Substantia nigra (tissue), 51 donors: ENCODE measurements at places on chromosomes 12 and 14.

DNA sequence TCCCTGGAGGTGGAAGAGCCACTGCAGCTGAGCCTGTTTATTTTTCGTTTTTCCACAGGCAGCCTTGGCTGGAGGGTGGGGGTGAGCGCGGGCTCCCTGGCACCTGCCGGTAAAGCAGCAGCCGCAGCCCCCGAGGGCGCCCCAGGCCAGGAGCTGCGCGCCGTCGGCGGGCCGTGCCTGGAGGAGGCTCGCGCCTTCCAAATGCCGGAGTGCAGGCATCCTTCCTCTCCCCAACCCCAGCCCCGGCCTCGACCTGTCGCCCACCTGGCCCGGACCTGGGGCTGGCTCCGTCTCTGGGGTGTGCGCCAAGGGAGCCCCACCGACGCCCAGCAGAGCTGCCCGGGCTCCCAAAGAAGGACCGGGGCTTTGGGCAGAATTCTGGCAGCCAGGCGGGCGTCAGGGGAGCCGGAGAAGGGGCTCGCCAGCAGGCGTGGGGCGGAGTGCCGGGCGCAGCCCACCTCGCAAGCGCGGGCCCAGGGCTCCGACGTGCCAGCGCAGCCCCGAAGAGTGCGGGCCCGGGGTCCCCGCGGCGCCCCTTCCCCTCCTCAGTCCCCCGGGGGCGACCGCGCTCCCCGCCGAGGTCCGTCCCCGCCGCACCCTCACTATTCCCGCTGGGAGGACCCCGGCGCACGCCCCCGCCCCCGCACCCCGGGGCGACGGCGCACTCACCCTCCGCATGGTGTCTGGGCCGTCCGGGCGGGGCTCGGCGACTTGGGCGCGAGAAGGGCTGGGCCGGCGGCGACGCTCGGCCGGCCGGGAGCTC lies 130.3 kb downstream of the NDUFA12 start:
- DNase-seq: no peak

DNA sequence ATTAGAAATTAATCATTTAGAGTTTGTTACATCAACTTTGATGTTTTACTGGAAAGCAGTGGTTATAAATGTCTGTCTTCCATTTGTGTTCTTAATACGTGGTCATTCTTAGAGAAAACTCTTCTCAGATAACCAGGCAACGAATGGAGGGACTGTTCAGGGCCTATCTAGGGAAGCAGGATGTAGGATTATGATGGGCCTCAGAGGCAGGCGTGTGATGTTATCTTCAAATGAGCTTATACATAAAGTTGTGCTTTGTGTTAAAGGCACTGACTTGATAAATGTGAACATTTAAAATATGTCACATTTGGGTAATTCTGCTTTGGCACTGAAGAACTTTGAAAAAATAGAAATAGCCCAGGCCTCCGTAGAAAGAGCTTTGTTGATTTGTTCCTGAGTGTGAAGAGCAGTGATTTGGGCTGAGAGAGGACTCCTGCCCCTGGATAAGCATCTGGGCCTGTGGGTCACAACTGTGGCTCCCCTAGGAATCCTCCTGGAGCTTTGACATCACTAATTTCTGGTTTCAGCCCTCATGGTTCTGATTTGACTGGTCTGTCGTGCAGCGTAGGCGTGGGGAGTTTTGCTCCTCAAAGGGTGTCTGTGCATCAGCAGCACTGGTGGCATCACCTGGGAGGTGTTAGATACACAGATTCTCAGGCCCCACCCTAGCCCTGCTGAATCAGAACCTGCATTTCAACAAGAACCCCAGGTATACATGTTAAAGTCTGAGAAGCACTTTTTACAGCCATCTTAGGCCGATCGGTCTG lies 55.4 kb downstream of the SAMD4A start:
- DNase-seq: no peak

GRCh38 chr12:21656905-21657325 lies 727 bp downstream of the LDHB start:
- DNase-seq: peak; percentile 21

GRCh38 chr14:97692084-97692483 lies 894.9 kb downstream of the VRK1 start:
- no peak for DNase-seq

GRCh38 chr14:74595006-74595735 lies 16.9 kb downstream of the LTBP2 start:
- peak; percentile 46 for DNase-seq

DNA sequence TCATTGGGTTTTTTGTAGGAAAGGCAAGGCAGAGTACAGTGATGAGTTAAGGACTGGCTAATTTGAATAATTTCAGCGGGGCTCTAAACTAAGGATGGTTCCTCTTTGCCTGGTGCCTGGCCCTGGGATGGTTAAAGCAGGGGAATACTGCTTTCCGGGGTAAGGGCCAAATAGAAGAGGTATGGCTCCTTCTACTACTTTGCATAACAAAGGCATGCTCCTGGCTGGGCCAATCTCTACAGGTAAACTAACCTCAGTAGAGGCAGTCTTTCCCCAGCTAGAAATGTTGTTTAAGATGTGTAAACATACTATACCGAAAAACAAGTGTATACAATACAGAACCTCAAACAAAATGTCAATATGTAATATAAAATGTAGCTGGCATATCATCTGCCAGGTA lies 1239.0 kb downstream of the SLC16A7 start:
- DNase-seq: no peak

DNA sequence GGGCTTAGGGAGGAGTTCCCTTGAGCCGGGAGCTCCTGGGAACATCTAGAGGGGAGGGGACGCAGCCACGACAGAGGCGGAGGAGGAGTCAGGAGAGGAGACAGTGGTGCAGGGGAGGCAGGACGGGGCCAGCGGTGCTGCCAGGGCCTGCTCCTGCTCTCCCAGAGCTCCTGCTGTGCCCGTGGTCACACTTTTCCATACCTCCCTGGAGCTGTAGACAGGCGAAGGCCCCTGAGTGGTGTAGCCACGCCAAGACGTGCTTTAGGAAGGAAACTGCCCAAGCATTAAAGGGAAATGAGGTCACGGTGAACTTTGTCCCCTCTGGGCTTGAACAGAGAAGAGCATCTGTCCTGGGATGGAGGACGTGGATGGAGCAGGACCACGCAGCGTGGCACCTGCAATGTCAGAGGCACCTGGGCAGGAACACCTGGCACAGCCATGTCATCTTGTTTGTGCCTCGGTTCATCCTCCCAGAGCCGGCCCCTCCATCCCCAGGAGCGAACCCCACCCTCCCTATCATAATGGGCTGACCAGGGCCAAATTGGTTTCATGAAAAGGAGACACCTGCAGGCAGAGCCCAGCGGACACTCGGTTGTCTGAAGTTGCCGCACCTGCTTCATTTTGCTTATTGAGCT lies 239.5 kb upstream of the SFSWAP start:
- no peak for DNase-seq

DNA sequence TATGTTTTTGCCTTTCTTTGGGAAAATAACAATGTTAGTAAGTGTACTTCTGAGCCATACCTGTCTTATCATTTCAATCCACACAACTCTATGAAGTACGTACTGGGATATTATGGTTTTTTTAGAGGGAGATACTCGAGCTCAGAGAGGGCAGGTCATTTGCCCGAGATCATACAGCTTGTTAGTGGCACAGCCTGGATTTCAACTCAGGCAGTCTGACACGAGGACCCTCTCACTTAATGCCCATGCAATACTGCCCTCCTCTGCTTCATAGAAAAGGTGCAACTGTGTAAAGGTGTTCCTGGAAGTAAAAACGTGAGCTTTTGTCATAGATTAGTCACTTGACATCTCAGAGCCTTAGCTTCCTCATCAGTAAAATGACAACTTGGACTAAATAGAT lies 128.0 kb downstream of the NDUFA12 start:
- DNase-seq: no peak

DNA sequence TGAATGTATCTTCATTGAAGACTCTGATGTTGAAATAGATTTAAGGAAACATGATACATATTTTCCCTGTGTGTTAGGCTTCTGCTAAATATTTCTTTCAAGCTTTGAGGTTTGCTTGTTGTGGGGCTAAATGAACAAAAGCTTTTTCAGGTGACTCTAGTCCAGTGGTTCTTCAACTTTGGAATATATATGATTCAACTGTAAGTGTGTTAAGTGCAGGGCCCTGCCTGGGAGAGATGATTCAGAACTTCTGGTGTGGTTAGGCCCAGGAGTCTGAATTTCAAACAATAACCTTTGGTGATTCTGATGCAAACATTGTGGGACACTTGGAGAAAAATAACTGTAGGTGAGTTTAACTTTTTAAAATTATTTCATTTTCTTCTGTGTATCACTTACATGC lies 93.0 kb downstream of the TRHDE start:
- DNase-seq: no peak

DNA sequence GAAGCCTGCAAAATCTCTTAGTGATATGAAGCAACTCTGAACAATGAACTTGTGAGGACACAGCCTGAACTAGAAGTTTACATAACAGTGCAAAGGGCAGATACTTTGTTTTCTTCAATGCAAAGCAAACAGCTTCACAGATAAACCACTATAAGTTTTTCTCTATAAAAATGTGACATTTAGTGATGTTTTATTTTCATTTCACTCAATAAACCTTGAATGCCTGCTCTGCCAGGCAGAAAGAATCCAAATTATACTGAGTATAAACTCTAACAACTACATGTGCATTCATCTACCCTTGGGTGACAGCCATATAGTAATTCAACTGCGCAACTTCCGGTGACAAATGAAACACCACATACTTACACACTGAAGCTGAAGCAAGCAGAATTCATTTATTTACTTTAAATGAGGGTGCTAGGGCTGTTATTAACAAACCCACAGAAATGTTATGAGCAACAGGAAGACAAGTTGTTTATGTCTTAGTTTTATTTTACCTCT lies 10.3 kb downstream of the DCP1B start:
- DNase-seq: no peak

GRCh38 chr12:95480230-95480629 lies 6.3 kb downstream of the METAP2 start:
- DNase-seq: no peak

GRCh38 chr14:55327179-55327578 lies 56.0 kb downstream of the FBXO34 start:
- DNase-seq: no peak

DNA sequence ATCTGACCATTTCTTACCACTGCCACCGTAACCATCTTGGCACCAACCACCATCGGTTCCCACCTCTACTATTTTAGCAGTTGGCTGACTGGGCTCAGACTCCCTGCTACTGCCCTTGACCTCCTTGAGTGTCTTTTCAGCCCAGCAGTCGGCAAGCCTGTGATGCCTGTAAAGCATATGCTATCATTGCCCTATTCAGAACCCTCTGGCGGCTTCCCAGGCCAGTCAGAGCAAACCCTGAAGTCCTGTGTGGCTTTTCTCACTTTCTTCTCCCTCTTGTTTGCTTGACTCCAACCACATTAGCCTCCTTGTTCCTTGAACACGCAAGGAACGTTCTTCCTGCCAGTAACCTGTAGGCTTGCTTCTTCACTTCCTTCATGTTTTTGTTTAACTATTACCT lies 6.2 kb downstream of the IRAK3 start:
- DNase-seq: no peak

- DNase-seq: no peak
Observed at GRCh38 chr12:1702713-1703112, 11.8 kb downstream of the ADIPOR2 start.

DNA sequence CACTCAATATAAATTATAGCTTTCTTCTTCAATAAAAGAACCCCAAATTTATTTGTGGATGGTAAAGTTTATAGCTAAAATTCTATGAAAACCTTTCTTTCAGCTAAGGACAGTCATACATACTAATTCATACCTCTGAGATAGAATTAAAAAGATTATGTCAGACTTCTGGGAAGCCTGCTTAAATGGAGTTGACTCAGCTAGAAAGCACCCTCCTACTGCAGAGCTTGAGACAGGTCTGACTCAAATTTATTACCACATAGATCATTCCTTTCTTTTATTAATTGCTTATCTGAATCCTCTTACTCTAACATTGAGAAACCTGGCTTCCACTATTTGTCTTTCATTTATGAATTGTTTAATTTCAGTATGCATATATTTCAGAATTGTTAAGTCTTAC lies 1007.0 kb upstream of the LRFN5 start:
- no peak for DNase-seq

DNA sequence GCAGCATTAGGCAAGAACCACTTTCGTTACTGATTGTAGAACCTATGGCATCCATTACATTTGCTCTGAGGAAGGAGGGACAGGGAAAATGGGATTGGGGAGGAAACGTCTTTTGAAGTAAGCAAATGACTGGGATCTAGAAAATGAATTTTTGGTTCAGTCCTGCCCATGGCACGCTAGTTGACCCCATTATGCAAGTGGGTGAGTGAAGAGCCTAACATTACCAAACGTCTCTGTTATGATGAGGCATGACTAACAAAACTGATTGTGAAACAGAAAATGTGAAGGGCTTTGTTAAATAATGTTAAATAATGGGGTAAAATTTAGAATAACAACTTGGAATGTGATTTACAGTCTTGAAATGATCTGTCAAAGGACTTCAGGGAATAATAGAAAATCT lies 38.9 kb downstream of the CPSF2 start:
- DNase-seq: no peak

DNA sequence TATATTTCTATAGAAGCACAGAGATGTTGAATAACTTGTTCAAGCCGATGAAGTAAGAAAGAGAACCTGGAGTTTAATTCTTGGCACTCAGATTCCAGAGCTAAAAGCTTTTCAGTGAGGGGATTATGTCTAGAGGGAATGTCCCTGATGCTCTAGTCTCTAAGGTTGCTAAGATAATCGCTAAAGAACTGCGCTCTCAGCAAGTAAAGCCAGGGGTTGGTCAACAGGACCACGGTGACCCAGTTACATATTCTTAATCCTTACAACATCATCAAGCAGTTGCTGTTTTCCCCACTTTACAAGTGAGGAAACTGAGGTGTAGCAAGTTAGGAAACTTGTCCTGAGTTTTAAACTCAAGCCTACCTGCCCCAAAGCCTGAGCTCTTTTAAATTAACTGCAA lies 110.8 kb downstream of the DAD1 start:
- DNase-seq: no peak

DNA sequence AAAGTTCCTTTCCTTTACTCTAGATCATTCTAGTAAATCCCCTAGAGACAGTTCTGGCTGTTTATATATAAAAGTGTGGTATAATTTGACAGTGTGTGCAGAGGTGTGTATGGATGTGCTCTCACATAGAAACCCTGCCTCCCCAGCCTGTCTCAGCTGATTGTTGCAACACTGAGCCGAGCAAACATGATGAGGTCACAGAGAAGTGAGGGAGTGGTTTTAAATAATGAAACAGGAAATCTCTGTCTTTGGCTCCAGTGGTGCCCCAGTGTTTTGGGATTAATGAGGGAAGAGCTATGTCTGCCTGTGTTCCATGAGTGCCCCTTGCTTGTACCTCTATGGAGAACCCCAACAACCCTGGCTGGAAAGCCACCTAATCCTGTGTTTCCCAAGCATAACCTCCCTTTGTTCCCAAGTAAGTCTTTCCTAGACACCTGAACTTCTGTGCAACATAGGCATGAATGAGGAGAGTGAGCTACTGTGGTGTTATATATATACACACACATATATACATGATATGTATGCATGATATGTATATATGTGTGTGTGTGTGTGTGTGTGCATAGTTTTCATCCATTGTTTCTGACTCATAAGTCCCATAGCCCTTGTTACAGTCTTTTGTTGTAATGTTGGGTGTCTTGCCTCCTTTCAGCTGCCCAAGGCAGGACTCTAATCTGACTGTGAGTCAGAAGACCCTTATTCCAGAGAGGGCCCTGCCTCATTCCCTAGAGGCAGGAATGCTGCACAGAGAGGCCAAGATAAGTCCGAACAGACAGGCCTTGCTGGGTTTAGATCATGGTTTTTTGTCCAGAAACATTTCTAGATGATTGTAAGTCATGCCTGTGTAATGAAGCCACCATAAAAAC lies 18.0 kb downstream of the TRAF3 start:
- DNase-seq: peak; percentile 10

GRCh38 chr12:116615141-116615861 lies 56.1 kb downstream of the MAP1LC3B2 start:
- no peak for DNase-seq

- no peak for DNase-seq
Observed at GRCh38 chr12:26817183-26817591, 15.8 kb downstream of the ITPR2 start.
